ENCODE measurements at places on chromosomes 7 and 10.

DNA sequence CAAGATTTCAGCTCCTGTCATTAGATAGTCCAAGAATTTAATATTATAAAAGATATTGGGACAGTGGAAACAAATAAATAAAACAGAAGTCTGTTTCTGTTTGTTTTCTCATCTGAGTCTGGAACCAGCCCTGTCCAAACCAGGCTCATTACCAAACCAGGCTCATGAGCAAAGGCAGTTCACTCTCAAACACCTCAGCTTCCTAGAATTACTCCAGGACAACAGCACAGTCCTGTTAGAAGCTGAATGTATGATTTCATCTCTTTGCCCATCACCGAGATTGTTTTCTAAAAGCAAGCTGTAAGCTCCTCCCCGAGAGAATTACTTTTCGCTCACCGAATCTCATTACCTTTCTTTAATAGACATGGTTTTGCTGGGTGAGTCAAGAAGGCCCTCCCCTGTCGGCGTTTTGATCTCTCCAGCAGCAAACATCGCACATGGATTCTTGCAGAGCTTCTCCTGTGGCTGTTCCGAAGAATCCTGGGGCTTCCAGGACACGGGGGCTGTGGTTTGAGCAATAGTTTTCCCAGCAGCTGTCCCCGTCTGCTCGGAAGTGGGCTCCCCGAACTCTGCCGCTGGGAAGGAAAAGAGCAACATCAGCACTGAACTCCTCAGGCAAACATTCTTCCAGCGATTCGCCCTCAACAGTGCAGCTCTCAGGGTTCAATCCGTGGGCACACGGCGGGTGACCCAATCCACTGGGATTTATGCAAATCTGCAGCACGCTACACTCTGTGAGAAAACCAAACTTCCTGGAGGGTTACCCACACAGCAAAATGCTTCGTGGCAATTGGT lies 112.5 kb downstream of the SVIL start:
- no peak for DNase-seq

DNA sequence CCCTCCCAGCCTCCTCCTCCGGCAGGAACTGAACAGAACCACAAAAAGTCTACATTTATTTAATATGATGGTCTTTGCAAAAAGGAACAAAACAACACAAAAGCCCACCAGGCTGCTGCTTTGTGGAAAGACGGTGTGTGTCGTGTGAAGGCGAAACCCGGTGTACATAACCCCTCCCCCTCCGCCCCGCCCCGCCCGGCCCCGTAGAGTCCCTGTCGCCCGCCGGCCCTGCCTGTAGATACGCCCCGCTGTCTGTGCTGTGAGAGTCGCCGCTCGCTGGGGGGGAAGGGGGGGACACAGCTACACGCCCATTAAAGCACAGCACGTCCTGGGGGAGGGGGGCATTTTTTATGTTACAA lies 83.3 kb downstream of the PAX2 start:
- DNase-seq: no peak

- no peak for DNase-seq
These were observed 85.7 kb downstream of the GRB10 start for GRCh38 chr7:50696810-50697582.

GRCh38 chr10:4174197-4174596 lies 389.2 kb upstream of the KLF6 start:
- DNase-seq: no peak

DNA sequence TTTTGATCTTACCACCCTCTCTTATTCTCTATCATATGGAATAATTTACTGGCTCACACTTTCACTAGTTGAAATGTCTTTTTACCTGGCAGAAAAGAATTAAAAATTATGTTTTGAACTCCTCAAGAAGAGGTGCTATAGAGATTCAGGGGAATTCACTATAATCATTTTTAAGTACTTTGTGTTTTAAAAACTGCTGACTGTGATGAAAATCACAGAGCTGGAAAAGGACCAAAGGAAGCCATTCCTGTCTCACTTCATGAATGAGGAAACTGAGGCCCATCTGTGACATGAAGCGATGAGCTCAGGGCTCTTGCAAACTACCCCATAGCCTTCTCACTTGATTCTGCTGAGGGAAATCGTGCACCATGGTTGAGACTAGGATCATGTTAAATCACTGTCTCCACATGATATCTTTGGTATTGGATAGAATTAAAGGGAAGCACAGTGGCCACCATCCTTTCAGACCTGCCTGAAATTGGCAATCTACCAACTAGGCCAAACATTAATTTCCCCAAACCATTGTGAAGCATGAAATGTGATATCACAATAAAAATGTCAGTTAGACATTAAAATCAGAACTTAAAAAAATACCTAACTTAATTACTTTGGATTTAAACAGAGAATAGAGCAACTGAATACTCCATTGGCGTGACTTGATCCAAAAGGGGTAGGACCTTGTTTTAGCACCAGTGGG lies 141.0 kb downstream of the FZD1 start:
- DNase-seq: no peak

GRCh38 chr7:97019710-97020225 lies 4.9 kb downstream of the DLX5 start:
- no peak for DNase-seq

GRCh38 chr7:57179776-57180415 lies 47.7 kb upstream of the ZNF479 start:
- no peak for DNase-seq

GRCh38 chr10:61825001-61825400 lies 76.5 kb upstream of the ARID5B start:
- DNase-seq: no peak

GRCh38 chr7:8261711-8262695 lies at the start of gene ICA1:
TSS of gene ICA1 (minus strand) at chr7:8262167. CDS start at chr7:8235926, 26,241 bp downstream.
- peak; percentile 70 for DNase-seq

DNA sequence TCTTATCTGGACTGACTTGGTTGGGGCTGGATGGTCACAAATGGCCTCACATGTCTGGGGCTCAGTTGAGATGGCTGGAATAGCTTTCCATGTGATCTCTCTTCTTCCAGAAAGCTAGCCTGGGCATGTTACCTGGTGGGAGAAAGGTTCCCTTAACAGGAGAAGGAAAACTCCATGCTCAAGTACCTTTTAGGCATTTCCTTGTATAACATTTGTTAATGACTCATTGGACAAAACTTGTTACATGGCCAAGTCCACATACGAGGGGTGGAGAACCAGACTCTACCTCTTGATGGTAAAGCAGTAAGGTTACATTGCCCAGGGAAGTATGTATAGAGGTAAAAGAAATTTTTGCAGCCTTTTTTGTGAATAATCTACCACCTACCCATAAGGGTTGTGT lies 826.4 kb downstream of the LRMDA start:
- DNase-seq: no peak

GRCh38 chr10:113479346-113480080 lies 73.3 kb upstream of the HABP2 start:
- no peak for DNase-seq

DNA sequence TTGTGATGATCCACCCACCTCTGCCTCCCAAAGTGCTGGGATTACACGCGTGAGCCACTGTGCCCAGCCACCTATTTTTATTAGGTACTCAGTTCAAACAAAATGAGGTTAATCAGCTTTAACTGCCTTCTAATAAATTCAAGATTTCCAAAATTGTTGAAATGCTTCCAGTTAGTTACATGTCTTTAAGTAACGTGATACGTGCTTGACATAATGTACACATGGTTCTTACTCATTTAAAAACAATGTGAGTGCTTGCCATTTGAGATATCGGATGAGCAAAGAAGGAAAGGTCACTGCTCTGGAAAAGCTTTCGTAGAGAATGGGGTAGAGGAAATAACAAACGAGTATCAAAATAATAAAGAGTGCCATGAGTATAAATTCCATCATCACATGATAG lies 83.6 kb downstream of the KMT2E start:
- no peak for DNase-seq

DNA sequence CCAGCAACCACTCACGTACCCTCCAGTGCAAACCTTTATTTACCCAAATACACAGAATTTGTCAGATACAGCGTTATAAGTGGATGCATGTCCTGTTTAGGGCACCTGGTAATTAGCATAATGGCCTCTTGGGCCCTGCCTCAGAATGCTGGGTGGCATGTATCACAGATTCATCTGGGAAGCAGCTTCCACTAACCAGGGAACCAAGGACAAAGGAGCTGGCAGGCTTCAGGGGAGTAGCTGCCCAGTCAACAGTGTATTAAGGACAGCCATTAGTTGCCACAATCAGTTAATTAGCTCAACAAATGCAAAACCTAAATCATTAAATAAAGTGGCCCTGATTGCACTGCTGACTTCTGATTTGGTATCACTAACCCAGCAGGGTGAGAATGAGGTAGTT lies 105.7 kb downstream of the RAPGEF5 start:
- DNase-seq: no peak

GRCh38 chr7:100679129-100679926 lies 5.8 kb downstream of the GNB2 start:
- DNase-seq: no peak

- DNase-seq: no peak
These were observed 170.4 kb downstream of the DKK1 start for GRCh38 chr10:52484206-52485065.

- no peak for DNase-seq
These were observed 9.0 kb upstream of the CYP3A4 start for GRCh38 chr7:99792967-99793366.

GRCh38 chr7:123580406-123581161 lies 21.0 kb upstream of the ASB15 start:
- DNase-seq: no peak

GRCh38 chr10:72552857-72553256 lies 73.0 kb downstream of the MICU1 start:
- DNase-seq: no peak

- DNase-seq: no peak
These were observed 40.9 kb upstream of the PAPSS2 start for GRCh38 chr10:87618566-87619423.

DNA sequence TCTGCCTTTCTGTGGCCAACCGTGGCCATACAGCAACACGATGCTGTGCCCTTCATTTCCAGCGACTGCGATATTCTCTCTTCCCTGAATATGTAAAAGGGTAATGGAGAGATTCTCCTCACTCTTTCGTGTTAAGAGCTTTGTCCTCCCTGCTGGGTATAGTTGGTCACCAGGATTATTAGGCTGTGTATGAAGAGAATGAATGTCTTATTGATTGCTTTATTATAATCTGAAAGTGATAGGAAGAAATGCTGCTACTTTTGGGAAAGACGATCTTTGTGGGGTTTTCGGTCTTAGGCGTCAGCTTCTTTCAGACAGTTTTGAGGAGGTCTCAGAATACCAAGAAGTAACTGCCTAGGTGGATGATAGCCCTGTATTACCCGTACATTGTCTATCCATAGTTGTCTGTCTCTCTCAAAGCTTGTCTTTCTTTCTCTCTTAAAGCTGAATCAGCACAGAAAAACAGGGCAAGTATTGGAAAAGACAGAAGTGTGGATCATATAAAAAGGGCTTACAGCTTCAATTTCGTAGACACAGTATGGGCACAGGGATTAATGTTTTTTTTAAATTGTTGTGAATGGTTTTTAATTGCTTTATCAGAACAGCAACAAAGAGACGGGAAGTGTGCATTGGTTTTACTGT lies 1.2 kb downstream of the AHCYL2 start:
- no peak for DNase-seq

DNA sequence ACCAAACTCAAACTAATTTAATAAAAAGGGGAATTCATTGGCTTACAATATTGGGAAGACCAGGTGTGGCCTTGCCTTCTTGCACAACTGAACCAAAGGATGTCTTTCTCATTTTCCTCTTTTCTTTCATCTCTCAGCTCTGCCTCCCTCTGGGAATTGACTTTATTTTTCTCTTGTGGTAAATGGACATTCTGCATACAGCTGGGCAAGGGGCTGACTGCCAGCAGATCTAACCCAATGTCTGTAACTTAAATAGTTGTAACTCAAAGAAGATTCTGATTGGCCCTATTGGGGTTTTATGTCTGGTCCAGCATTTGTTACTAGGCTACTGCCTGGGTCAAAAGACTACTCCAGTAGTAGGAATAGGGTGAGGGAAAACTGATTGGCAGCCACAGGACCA lies 15.3 kb downstream of the PTTG1IP2 start:
- DNase-seq: no peak

GRCh38 chr7:74665296-74665938 lies 7.9 kb downstream of the GTF2I start:
- DNase-seq: no peak

DNA sequence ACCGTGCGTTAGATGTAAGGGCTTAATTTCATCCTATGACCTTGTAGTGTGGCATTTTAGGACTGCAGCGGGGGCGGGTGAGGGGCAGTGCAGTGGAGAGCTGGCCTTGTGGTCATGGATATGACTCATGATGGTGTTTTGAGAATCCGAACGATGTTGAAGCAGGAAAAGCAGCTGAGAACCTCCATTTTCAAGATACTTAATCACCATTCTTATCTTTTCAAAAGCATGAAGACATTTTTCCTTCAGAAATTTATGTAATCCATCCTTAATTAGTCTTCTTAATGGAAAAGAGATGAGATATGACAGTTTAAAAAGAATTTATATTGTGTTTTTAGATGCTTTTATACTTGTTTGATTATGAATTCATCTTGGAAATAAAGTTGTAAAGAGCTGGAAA lies 9.6 kb downstream of the ATP5F1C start:
- peak; percentile 66 for DNase-seq

DNA sequence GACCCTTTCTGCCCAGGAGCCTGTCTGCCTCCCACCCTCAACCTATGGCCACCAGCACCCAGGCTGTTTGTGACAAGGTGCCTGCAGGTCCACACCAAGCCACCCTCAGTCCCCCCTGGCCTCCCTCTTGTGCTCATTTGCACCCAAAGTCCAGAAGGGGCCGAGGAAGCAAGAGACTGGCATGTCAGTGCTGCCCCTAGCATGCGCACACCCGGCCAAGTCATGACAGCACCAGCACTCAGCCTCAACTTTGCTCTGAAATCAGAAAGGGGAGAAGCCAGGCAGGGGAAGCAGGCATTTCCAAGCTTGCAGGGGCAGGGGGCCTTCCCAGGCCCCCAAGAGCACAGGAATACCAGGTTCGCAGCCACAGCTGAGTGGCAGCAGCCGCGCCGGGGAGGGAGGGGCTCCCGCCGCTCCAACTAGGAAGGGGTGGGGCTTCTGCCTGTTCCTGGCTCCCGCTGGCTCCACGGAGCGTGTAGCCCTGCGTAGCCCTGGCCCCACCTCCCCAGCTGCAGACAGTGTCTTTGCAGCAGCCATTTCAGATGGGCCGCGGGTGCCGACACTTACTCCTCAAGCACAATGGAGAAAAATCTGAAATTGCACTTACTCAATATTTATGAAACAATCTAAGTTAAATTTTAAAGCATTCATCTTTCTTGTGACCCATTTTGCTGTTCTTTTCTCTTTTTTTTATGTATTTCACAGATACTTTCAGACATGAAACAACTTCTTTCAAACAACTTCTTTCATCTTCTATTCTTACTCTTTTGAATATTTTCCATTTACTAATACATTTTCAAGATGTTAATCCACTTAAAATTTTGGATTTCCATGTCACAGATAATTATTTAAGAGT lies 54.9 kb upstream of the ABCB5 start:
- no peak for DNase-seq

GRCh38 chr10:110357252-110357780 lies 52.6 kb upstream of the SMNDC1 start:
- no peak for DNase-seq

- DNase-seq: no peak
These were observed 366 bp upstream of the TAF3 start for GRCh38 chr10:7817984-7818294.

- DNase-seq: no peak
These were observed 55.7 kb upstream of the COL1A2 start for GRCh38 chr7:94338921-94339371.

Data from psoas muscle (tissue), 8 donors.